ENCODE measurements at places on chromosomes 7 and 10.

DNA sequence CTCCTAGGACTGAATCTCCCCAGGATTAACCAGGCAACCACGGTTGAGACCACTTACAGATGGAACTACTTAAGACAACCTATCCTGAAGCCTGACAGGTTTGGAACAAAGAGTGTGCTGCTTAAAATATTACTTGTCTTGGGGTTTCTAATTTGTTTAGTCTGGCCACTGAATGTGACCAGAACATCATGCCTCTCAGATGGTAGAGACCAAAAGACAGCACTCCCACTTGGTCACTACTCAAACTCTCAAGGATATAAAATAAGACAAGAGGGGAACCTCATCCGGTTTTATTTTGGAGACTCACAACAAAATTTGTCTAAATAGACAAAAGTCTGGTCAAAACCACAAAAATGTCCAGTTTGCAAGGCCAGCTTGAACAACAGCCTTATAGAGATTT, 15.3 kb downstream of the MRPL32 start:
- no peak for DNase-seq

DNA sequence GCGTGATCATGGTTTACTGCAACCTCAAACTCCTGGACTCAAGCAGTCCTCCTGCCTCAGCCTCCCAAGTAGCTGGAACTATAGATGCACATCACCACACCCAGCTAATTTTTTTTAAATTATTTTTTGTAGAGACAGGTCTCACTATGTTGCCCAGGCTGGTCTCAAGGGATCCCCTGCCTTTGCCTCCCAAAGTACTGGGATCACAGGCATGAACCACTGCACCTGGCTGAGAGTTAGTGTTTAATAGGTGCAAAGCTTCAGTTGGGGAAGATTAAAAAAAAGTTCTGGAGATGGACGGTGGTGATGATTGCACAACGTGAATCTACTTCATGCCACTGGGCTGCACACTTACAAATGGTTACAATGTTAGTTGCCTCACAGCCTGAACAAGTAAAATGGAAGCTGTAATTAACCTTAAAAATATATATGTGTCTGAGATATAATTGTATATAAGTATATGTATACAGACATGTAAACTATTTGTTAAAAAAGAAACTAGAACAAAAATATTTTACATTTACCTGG, 106.4 kb upstream of the ZNF438 start:
- DNase-seq: no peak

DNA sequence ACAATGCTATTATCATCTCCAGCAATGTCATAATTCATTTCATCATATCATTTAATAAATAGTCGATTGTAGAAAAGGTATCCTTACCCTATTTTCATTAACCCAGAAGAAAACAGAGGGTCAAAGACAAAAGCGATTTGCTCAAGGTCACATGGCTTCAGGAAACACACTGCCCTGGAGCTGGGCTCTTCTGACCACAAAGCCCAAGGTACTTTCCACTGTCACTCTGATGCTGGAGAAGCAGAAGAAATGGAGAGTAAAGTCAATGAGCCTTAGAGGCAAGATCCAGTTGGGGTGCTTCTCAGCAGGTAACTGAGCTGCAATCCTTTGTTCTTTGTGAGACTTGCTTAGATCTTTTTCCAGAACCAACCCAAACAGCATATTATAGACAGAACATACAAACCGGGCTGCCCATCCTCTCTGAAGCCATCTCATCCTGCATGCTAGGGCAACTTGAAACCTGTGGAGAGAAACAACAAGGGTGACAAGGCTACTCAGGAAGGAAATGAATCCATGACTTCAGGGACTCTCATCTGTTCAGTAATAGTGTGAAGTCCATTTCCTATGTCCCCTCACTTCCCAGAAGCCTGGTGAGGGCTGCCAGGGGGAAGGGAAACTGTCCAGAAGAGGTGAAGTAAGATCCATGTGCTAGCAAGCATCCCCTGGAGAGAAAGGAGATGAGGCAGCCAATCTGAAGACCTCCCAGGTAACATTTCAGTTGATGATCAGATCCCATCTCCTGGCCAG, 148.6 kb upstream of the SVIL start:
- no peak for DNase-seq

DNA sequence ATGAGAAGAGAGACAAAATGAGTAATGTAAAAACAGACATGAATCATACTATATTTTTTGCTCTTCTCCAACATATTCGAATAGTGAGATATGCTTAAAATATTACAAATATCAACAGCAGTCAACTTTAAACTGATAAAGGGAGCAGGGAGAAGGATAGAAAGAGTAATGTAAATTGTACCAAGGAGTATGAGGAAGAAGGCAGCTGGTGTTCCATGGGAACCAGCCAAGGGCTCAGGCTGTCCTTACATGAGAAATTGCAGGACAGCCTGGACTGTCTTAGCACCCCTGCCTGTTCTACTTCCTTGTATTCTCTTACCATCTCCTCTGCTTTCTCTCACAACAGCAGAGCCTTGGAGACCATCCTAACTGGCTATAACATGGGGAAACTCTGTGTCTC, 128.7 kb downstream of the TSPAN12 start:
- no peak for DNase-seq

GRCh38 chr10:112229096-112229495, 45.5 kb upstream of the GPAM start:
- no peak for DNase-seq

DNA sequence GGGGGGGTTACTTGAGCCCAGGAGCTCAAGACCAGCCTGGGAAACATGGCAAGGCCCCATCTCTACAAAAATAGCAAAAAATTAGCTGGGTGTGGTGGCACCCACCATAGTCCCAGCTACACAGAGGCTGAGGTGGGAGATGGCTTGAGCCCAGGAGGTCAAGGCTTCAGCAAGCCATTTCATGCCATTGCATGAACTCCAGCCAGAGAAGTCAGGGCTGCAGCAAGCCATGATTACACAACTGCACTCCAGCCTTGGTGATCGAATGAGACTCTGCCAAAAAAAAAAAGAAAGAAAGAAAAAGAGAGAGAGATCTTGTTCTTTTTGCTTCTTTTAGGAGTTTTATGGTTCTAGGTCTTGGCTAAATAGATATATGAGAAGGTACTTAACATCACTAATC, 200.2 kb upstream of the PHYHIPL start:
- DNase-seq: no peak

GRCh38 chr7:37196676-37197075, 252.0 kb downstream of the ELMO1 start:
- DNase-seq: no peak

DNA sequence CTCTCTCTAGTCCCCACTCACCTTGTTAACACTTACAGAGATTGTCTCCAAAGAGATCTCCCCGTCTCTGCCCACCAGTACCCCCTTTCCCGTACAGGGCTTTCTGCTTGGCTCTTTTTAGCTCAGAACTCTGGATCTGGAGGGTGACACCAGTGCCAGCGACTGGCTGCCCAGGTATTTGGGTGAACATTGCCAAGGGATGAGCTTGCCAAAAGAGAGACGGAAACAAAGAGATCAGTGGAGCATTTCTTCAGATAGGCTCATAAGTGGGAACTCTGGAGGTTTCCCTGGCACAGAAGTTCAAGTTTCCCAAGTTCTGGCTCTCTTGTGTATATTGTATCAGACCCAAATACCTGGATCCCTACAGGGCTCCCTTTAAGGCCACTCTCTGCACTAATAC, 30.0 kb downstream of the STRIP2 start:
- DNase-seq: no peak

DNA sequence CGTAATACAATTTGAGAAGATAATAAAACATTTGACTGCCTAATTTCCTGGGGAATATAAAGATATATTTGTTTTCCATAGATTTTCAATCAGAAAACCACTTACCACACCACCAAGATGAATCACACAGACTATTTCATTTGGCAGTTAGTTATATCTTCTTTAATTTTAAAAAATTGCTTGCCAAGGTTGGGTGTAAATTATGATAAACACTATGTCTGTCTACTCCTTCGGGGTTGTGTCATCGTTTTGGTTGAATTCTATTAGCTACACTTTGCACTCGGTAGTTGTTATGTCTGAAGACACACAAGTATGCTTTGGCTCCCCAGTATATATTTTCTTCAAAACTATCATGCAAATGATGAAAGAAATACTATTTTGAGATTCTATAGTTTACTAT, 594.8 kb upstream of the SEMA3D start:
- DNase-seq: no peak

GRCh38 chr7:31096198-31096876, 44.2 kb downstream of the ADCYAP1R1 start:
- no peak for DNase-seq

DNA sequence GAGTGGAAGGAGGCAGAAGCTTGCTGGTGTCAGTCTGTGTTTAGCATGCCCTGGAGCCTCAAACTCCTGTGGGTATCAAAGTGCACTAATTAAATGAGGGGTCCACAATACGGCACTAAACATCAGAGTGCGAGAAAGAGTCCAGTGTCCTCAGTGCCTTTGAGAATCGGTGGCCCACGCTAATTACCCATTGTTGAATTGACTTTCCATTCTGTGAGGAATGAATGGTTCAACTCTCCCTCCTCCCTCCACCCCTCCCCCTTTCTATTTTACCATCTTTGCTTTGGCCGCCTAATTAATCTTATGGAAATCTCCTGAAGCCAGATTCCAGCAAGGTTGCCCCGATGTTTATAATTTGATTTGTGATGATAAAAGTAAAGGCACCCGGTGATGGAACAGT, 217.8 kb downstream of the TFEC start:
- peak; percentile 6 for DNase-seq

DNA sequence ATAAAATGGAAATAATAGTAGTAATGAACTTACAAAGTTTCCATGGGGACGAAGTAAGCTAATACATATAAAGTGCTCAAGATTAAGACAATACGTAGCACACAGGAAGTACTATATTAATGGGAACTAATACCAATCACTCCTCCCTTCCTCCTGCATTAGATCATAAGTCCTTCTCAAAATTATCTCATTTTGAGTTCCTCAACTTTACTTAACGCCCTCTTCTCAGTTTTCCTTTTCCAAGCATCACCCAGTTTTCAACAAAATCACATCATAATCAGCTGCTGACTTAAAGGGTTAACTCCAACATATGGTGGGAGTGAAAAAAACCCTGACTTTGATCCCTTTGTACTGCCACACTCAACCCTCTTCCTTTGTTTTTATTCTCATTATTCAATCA, 24.4 kb downstream of the JMJD1C start:
- DNase-seq: no peak

DNA sequence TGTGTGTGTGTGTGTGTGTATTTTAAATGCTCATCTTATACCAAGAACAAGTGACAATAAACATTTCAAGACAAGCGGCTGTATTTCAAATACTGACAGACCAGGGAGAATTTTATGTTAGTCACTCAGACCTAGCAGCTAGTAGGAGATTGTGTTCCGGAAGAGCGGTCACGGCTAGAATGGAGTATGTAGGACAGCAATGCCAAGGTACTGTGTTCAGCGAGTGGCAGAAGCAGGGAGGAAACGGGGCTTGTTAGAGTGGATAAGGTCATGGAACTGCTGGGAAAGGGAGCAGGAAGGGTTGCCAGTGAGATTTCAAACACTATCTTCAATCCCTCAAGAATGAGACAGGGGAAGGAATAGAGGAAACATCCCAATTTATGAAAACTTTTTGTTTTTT, 260.5 kb upstream of the PITRM1 start:
- DNase-seq: no peak

DNA sequence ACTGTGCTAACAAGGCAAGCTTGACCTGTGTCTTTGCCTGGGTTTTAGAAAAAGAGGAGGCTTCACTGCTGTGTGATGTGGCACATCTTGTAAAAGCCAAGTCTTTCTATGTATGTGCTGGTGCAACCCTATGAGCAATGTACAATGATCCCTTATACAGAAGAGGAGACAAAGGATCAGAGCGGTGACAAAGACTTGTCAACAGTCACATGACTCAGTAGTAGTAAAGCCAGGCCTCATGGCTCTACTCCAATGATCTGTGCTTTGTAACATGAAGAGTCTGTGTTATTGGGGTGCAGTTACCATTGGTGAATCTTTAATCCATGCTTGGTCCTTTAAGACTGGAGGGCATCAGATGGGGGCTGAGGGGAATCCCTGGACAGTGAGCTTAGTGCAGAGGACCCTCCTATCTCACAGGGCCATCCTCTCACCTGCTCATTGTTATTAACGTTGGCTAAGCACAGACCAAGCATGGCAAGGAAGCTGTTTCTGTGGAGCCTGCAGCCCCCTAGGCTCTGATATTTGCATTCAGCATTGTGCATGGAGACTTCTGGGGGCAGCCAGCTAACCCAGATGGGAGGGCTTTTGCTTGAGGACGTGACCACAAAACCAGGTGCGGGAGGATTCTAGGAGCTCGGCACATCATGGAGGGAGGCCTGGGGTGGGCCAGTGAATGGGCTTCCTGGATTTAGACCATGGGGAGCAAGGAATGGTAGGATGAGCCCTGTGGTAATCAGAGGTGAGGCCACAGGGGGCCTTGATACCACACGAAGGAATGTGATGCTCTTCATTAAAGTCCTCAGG, 308.8 kb upstream of the ZNF32 start:
- no peak for DNase-seq

GRCh38 chr7:4257146-4258111, 424.7 kb upstream of the FOXK1 start:
- no peak for DNase-seq

- DNase-seq: no peak
Measured at GRCh38 chr10:87691506-87692070, 31.9 kb downstream of the PAPSS2 start.

DNA sequence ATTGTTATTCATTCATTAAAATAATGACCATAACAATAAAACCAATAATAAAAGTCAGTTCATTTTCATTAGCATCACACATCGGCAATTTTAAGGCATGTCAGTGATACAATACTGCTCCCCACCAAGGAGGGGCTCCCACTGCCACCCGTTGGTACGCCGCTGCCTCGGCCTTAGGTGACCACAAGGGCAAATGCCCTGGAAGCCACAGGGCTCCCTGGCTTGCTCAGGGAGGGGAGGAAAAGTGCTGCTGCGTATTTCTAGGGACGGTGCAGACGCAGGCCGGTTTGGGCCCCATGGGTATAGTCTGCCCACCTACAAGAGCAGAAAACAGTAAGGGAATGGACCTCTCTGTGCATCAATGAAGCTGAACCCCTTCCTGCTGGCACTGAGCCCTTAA, 85.1 kb downstream of the SLIT1 start:
- no peak for DNase-seq

DNA sequence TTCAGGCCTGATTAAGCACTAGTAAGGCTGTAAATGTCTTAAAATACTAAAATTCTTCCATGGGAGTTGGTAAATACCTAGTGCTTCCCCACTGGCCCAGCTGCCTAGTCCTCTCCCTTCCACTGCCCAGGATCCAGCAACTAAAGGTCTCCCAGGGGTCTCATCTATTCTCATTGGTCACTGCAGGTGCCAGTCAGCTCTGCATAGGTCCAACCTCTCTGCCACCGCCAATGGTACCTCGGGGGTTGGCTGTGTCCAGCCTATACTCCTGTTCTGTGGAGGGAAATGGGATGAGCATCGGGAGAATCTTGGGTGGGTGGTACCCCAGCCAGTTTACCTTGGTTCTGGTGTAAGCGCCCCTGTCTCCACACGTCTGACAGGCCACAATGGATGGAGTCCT, 6.1 kb upstream of the CREB5 start:
- DNase-seq: no peak

- DNase-seq: no peak
Measured at GRCh38 chr10:74334221-74334620, 183.2 kb downstream of the ADK start.

- DNase-seq: no peak
Measured at GRCh38 chr10:6052247-6053221, 9.6 kb downstream of the IL2RA start.
